ENCODE measurements at places on chromosomes 1 and 21. TPM values are rescaled to one million over a fixed set of nuclear protein-coding genes. Genes with fewer than 3 reads are reported as not detected.

Gene SLC30A10
- not detected for total RNA-seq

Gene RAP1GAP
- total RNA-seq, result not detected

Gene CYP4Z1
- total RNA-seq, result under 0.01 TPM

Gene CHD5
- total RNA-seq, result under 0.01 TPM

Gene SRRM1
- 13.5 TPM for total RNA-seq

Gene SLC5A3
- total RNA-seq, result 20.2 TPM

Gene WNT4
- total RNA-seq, result 0.39 TPM

Gene FCAMR
- total RNA-seq, result not detected

Gene DIO1
- not detected for total RNA-seq

Gene FNDC5
- 0.51 TPM for total RNA-seq

Gene S100A2
- 0.76 TPM for total RNA-seq
